ENCODE measurements at places on chromosomes 6 and 20.
A peak's percentile ranks its signal among the peaks of the same experiment; 100 is the strongest.

- DNase-seq: no peak
Observed at GRCh38 chr6:4606821-4607704, 169.1 kb upstream of the CDYL start.

- DNase-seq: no peak
Observed at GRCh38 chr6:37313723-37314486, 39.9 kb upstream of the RNF8 start.

DNA sequence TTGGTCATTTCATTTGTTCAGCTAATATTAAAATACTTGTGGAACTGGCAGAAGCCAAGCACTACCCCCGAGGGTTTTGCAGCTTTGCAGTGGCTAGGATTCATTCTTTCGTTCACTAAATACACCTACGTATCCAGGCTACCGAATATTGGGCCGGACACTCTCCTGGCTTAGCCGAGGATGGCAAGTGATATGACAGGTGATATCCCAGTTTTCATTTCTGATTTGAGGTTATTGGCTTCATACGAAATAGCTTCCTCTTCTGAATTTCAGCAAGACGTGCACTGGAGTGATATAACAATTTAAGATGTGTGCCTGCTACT, 536 bp upstream of the MTFR2 start:
- no peak for DNase-seq

GRCh38 chr20:37095108-37095598, 644 bp downstream of the RBL1 start:
- DNase-seq: no peak

- DNase-seq: no peak
Observed at GRCh38 chr20:5433352-5433751, 116.6 kb upstream of the PROKR2 start.

- DNase-seq: no peak
Observed at GRCh38 chr20:22690616-22691179, 106.3 kb upstream of the FOXA2 start.

DNA sequence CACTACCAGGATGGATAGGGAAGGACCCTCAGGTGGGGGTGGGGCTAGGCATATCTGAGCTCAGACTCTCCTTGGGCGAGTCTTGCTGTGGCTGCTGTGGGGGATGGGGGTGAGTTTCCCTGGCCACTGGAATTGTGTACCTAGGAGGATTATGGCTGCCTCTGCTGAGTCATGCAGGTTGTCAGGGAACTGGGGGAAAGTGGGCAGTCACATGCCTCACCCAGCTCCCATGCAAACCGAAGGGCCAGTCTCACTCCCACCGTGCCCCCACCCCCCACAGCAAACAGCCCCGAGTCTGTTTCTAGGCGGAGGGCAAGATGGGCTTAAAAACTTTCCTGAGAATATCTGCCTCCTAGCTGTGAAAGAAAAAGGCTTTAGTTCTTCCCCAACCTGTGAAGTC, 210.3 kb upstream of the FERMT1 start:
- DNase-seq: no peak

- no peak for DNase-seq
Observed at GRCh38 chr20:38460040-38460623, 12.5 kb upstream of the RALGAPB start.

GRCh38 chr20:5751856-5752255, 1.7 kb downstream of the SHLD1 start:
- no peak for DNase-seq

- DNase-seq: no peak
Observed at GRCh38 chr6:100311707-100312251, 152.9 kb downstream of the SIM1 start.

- DNase-seq: no peak
Observed at GRCh38 chr6:16441262-16441661, 202.9 kb downstream of the GMPR start.

DNA sequence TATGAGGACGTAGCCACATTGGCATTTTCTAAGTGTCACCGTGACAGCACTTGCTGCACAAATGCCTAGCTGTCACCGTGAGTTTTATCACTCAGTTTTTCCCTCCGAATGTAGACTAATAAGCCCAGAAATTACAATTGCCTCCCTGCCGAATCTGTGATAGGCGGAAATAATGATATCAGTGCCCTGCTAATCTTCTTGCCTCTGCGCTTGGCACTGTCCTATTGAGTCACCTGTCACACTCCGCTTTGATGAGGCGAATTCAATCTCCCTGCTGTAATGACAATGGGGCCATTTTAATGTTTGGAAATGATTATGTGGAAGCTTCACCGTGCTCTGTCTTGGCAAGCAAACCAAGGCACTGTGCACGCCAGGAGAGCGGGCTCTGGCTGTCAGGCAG, 112.8 kb downstream of the LINC00237 start:
- no peak for DNase-seq

- no peak for DNase-seq
Observed at GRCh38 chr6:14082771-14083170, 34.8 kb upstream of the CD83 start.

DNA sequence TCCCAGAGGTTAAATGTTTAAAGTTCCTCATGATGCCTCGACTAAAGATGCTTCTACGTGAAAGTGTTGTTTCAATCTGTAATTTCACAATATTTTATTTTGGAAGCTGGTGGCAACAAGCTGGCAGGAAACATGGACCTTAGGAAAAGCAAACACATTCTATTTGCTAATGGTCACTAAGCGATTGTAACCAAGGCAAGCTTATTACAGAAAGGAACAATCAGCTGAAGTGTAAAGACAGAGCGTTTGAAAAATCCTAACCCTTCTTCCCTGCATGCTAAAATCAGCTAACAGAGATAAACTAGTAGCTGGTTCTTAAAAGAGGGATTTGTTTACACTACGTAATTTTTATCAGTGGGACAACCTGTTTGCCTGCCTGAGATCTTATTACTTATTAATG, 50.0 kb downstream of the IL20RA start:
- no peak for DNase-seq

DNA sequence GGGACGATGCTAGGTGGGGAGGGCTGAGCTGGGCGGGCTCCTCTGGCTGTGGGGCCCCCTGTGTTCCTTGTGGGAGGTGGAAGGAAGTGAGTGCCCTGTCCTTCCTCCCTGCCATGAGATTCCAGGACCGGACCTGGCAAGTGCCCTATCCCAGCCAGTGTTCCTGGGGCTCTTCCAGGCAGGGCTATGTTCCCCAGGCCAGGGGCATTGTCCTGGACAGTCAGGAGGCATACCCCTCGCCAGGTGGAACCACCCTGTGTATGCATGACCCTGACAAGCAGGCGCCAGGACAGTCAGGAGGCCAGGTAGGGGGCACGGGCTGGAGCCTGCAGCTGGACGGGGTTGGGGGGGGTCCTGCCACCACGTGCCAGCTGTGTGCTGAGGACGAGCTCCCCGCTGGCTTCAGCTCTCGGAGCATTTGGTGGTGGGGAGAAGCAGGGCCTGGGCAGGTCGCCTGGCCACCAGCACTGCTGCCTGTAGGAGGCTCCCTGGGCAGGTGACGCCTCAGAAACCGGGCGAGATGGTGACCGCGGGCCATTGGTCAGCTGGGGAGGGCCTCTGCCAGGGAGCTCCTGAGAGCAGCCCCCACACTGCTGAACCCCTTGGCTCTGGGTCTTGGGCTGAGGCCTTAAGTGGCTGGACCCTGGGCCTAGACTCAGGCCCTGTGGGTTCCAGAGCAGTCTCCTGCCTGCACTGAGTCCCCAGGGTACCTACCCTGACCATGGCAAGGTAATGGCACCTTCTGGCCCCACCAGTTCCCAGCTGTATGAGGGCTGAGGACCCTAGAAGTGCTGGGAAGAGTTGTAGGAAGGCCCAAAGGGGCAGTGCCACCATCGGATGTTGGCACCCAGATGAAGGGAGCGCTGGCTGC, 694 bp downstream of the SLC17A9 start:
- no peak for DNase-seq

GRCh38 chr20:11783102-11783850, 134.4 kb upstream of the BTBD3 start:
- DNase-seq: no peak

- no peak for DNase-seq
Observed at GRCh38 chr6:15148356-15148946, 97.4 kb upstream of the JARID2 start.

GRCh38 chr6:39493174-39493573, 170.7 kb upstream of the KCNK16 start:
- DNase-seq: no peak

DNA sequence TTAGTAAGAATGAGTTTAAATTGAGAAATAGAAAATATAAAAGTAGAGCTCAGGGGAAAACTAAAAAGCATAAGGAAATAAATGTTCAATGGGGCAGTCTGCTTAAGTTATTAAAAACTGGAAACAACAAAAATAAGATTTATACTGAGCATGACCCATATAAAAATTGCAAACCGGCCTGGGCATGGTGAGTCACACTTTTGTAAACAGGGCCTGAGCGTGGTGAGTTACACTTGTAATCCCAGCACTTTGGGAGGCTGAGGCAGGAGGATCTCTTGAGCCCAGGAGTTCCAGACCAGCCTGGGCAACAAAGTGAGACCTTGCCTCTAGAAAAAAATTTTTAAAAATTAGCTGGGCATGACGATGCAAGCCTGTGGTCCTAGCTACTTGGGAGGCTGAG, 74.6 kb downstream of the TMEM244 start:
- no peak for DNase-seq

DNA sequence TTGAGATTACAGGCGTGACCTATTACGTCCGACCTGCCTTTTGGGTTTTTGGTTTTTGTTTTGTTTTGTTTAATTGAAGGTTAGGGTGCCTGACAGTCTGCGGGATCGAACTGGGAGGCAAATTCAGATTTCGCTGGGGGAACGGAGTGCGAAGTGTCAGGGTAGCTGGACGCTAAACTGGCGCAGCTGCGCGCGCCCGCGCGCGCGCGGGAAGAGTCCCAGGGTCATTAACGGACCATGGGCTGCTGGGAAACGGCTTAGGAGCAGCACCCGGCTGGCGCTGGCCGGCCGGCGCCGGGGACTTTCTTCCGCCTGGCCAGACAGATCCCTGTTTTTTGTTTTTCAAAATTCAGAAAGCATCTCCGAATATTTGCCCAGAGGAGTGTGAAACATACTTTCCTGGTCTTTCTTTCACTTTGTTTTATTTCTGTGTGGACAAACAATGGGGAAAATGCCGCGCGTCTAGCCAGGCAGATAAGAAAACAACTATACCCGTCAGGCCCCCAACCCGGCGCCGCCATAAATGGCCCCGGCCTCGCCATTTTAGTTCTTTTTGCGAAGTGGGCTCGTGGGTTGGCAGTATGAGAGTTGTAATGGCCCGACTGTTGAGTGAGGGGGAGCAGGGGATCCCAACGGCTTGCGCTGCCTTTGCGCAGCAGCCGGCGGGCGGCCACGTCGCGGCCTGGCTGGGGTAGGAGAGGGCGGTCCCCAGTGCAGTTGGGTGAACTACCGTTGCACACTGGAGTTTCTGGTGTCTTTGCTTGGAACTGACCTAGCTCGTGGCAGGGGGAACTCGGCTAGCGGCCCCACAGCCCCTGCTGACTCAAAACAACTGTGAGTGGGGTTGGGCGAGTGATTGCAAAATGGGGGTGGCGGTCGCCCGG, 7.1 kb downstream of the HSPA1B start:
- peak; percentile 62 for DNase-seq

- no peak for DNase-seq
Observed at GRCh38 chr20:7463290-7463689, 477.0 kb downstream of the HAO1 start.

GRCh38 chr6:220721-221475, 71.4 kb upstream of the DUSP22 start:
- no peak for DNase-seq

DNA sequence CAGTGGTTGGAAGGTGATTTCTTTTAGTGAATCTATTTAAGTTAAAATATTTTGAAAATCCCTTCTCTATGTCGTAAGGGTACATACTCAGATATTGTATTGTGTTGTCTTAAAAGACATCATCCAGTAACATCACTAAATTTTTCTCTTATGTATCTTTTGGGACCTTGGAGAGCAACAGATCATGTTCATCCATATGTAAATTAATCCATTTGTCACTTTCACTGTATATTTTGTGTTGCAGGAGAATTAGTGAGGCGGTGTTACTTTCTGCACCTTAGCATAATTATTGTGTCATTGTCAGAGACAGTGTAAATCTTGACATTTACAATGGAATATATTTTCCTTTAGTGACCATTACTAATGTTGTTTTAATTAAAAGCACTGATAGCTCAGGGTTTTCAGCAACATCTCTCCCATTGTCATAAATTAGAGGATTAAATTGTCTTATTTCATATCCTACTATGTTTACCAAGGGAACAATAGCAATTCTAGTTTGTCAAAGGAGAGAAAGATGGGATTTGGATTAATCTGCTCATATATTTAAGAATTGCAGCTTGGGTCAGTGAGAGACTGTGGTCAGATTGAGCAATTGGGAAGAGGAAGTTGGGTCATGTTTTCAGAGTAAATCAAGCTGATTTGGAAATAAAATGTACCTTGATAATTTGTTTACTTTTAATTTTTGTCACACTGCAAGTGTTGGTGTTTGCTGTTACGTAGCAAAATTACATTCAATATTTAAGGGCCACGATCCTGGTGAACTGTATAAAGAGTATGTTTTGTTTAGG, 22.7 kb downstream of the DOK5 start:
- no peak for DNase-seq

GRCh38 chr20:35311409-35311808, 19.2 kb upstream of the FAM83C start:
- no peak for DNase-seq
